ENCODE measurements at places on chromosomes 7 and 10.

GRCh38 chr10:49153971-49154370 is 20.1 kb upstream of the FAM170B start:
- DNase-seq: no peak

DNA sequence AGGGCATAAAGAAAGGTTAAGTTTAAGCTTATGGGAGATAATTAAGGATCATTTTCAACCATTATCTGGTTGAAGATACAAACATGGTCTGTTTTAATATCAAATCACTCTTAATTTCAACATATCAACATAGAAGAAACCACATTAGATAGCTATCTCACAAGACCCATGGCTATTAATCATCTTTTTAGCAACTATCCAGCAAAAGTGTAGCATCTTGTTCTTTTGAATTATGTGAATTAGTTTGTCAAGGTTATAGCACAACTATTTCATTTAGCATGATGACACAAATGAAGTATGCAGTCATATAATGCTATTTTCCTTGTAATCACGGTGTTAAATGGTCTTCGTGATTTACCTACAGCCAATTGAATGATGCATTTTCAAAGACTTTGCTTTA is 58.9 kb upstream of the PPP1R9A start:
- no peak for DNase-seq

DNA sequence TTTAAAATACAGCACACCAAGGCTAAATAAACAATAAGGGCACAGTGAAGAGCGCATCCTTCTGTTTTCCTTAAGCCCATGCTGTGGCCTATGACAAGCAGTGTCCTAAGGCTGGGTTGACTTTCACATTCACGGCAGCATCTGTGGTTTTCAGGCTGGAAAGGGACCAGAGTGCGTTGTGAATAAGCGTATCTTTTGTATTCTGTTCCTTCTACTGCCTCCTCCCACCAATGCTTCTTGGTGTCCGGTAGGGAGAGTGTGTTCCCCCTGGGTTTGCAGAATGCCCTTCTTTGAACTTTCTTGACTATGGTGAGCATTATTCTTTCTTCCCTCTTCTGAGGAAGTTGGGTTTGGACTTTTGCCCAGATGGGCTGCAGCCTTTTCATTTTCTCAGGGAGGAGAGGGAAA is 73.6 kb downstream of the ABCA13 start:
- DNase-seq: no peak

DNA sequence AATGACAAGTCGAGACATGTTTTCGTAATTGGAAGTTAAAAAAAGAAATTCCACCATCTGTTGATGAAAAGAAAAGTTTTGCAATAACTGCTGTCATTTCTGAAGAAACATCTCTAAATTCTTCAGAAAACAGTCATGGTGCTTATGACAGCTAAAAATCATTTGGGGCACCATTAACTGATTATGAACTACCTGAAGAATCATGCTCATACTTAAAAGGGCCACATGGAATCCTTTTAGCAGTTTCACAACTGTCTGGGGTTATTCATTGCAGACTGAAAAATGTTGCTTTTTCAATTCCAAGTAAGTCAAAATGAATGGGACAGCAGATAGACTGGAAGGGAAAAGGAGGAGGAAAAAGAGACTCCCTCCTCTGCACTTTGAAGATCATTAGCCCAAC is 134.2 kb downstream of the CHN2 start:
- DNase-seq: no peak

DNA sequence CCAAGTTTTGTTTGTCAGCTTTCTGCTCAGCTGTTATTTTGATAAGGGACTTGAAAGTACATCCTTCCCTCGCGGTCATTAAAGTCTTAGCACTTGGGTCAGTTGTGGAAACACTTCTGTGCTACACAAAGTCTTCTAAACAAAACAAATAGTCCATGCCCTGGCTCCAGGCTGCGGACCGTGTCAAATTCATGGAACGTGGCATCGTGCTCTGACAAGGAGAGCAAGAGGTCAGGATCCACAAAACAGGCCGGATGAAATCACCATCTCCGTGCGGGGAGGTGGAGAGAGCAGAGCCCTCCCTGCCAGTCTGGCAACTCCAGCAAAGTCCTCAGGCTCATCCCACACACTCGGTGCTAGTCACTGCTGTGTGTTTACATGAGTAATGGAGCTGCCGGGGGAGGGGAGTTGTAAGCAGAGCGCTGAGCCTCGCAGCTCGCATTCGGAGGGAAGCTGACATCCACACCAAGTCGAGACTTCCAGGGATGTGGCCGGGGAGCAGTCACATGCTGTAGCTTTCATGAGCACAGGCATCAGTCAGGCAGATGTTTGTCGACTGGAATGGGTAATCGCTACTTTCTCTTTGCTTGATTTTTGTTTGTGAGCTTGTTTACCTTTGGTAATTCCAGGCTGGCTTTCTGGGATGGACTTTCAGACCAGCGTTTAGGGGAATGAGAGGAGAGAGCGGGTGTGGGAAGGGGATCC is 147.6 kb downstream of the ARID5B start:
- DNase-seq: peak; percentile 67

DNA sequence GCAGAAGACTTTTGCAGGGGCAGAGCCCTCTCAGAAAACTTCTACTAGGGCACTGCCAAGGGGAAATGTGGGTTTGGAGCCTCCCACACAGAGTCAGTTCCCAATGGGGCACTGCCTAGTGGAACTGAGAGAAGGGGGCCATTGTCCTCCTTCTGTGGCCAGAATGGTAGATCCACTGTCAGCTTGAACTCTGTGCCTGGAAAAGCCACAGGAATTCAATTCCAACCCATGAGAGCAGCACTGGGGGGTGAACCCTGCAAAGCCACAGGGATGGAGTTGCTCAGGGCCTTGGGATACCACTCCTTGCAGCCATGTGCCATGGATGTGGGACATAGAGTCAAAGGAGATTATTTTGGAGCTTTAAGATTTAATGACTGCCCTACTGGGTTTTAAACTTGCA is 262.2 kb upstream of the SEMA3C start:
- DNase-seq: no peak

- DNase-seq: no peak
Observed at GRCh38 chr7:78472519-78472918, 673.9 kb downstream of the PHTF2 start.

DNA sequence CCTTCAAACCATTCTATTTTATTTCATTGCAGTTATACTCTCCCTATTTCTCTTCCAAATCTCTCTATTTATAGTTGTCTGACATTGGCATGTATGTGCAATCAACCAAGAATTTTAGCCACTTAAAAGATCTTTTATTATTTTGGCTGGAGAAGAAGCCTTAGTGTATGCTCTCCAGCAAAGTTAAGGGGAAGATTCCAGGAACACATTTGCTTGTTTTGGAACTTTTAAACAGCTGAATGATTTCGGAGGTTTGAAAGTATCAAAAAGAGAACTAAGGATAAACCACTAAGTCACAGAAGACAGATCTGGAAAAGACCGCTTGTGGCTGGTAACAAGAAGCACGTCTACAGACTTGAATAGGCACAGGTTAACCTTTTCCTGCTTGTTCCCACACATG is 182.2 kb upstream of the FZD1 start:
- DNase-seq: no peak

DNA sequence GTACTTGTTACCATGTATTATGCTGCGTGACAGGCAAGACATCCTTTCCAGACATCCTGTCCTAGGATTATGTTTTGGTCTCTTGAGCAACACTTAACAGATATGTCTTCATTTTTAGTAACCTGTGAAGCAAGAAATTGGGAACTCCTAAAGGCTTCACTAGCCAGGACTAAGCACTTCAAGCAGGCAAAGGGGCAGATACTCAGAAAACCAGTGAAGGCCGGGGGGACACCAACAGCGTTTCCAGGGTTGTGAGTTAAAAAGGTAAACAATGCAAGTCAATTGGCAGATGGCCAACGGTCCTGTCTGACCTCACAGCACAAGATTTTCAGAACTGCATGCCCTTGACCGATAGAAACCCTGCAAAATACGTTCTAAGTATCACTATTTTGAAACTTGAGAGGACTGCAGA is 77.6 kb upstream of the SFMBT2 start:
- DNase-seq: no peak

GRCh38 chr7:114653364-114654088 is 238.9 kb downstream of the FOXP2 start:
- DNase-seq: no peak

- no peak for DNase-seq
Observed at GRCh38 chr7:157668221-157668883, 331.5 kb downstream of the DNAJB6 start.

DNA sequence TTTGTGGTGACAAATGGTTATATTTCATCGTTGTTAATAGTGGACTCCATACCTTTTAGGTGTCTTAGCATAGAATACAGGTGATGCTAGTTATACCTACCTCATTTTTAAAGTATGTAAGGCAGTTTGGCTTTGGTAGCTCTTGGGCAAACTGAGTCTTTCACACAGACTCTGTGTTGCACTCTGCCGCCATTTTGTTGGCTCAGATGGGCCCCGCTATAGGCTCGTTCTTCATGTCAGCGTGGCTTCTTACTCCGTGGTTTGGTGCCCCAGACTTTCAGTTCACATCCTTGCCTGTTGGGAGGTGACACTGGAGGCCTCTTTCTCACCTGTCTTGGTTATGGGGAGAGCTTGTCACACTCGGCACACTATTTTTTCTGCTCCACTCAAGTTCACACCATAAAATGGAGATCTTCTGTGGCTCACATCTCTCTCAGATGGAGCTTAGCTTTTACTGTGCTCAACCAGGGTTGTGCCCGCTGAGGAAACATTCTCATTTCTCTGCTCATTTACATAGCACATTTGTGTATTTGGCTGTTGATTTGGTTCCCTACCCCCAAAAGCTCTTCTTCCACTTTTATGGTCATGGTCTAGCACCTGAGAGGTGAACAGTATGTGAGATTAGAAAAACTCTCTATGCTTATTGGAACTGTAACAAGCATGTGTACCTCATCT is 178.5 kb downstream of the ARID5B start:
- no peak for DNase-seq

GRCh38 chr7:34135924-34136323 is 230.6 kb downstream of the BMPER start:
- DNase-seq: no peak

DNA sequence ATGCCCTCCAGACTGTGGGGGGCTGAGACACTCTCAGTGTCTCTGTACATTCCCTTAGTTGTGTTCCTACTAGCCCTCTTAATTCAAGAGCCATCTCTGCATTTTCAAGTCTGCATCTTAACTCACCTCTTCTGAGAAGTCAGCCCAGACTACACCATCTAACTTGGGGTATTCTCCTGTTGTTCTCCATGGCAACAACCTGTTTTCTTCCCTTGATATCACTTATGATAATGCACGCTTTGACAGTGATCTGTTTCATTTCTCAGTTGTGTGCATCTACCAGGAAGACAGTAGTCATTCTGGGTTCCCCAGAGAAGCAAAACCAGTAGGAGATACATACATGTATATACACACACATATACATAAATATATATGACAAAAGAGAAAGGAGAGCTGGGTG is 707.3 kb upstream of the IGFBP3 start:
- no peak for DNase-seq

DNA sequence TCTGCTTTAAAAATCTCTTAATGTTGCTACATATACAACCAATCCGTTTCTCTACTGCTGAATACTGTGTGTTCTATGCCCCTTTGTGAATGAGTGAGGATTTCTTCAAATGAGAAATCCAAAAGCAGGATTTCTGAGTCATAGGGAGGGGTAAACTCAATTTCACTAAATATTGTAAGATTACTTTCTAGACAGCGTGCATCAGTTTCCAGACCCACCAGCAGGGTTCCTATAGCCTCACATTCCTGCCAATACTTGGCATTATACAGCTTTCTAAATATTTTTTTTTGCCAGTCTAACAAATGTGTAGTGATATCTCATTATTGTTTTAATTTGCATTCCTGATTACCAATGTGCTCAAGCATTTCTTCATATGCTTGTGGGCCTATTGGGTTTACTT is 35.5 kb downstream of the GPR158 start:
- DNase-seq: no peak
